ENCODE measurements at places on chromosomes 1 and 21.

GRCh38 chr1:111605576-111605975, 14.0 kb upstream of the RAP1A start:
- DNase-seq, result no peak

- DNase-seq, result no peak
Observed at GRCh38 chr1:119542492-119542946, 35.5 kb downstream of the HSD3B1 start.

GRCh38 chr1:176211396-176212165, 4.5 kb upstream of the COP1 start:
- DNase-seq, result no peak

DNA sequence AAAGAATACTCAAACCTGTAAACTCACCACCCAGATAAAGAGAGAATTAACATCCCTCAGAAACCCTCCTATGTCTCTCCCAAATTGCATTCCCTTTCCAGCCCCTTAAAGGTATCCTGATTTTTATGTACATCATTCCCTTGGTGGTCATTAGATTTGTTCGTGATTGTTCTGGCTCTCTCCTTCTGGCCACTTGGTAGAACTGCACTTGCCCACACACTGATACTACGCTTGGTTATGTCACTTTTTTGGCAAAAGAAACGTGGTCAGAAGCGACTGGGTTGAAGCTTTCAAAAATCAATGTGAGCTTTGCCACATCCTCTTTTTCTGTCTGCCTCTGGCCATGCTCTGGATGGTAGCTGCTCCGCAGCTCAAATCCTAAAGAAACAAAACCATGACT, 76.3 kb downstream of the KRTAP19-8 start:
- no peak for DNase-seq

GRCh38 chr21:29125979-29126378, 4.5 kb upstream of the MAP3K7CL start:
- DNase-seq, result no peak
